Natural killer cell (primary cell): ENCODE measurements at places on chromosomes 4 and X.

- no peak for DNase-seq
Observed at GRCh38 chrX:41559235-41560052, 112.3 kb downstream of the NYX start.

DNA sequence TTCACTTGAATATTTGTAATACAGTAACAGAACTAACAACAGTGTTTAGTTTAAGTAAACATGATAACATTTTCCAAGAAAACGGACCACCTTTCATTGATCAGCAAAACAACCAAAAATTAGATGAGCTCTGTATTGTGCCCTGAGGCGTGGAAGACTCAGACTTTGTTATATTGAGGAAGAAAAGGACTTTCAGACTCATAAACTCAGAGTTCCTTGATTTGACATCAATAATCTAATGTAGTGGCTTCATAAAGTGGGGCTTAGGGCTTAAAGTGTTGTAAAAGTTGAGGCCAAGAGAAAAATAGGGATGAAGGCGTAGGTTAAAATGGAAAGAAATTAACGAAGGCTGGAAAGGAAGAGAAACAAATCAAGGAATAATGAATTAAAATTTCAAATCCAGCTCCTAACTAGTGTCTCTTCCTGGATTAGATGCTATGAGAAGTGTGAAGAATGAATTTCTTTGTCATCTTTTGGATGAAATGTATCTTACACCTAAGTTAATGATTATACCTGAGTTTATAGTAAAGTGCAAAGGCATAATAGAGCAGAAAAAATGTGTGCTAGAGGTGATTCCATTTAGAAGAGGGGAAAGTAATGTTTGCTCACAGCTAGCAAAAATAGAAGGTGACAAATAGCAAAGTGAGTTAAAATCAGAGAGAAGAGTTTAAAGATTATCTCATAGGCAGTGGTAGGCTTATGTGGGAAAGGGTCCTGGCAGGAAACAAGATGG lies 19.8 kb upstream of the GLRA2 start:
- no peak for DNase-seq

- DNase-seq, result no peak
Observed at GRCh38 chrX:153029162-153029561, 27.1 kb upstream of the PNMA3 start.

DNA sequence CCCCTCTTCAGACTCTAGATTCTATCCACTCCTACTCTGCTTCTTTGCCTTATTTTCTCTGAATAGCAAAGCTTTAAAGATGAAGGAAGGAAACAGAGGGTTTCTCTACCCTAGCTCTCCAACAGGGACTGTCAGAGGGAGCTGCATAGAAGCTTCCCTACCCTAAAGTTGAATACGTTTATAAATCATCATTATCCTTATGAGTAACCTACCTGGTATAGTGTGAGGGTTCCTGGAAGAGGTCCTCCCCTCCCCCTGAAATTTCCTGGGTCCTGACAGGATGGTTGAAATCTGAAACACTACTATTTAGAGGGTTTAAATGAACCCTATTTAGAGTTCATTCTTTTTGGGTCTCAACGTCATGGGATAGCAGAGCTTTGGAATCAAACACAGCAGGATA lies 187.0 kb upstream of the RBPJ start:
- no peak for DNase-seq

DNA sequence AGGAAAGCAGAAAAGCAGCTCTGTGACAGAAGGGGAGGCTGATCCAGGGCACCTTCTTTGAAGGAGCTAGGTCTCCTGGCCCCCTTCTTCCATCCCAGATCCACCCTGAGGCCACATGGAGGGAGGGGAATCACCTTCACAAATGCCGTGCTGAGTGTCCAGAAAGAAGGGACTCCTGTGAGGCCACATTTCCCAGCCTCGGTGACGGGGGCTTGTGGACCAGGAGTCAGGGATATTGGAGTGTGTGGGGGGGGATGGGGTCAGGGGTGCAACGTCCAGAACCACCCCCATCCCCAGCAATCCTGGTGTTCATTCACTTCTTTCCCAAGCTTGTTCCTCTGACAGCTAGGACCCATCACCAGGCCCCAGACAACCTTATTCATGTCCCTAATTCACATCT lies 4.7 kb downstream of the TIMM17B start:
- DNase-seq, result no peak

GRCh38 chr4:114156371-114156770 lies 176.9 kb upstream of the ARSJ start:
- DNase-seq, result no peak

DNA sequence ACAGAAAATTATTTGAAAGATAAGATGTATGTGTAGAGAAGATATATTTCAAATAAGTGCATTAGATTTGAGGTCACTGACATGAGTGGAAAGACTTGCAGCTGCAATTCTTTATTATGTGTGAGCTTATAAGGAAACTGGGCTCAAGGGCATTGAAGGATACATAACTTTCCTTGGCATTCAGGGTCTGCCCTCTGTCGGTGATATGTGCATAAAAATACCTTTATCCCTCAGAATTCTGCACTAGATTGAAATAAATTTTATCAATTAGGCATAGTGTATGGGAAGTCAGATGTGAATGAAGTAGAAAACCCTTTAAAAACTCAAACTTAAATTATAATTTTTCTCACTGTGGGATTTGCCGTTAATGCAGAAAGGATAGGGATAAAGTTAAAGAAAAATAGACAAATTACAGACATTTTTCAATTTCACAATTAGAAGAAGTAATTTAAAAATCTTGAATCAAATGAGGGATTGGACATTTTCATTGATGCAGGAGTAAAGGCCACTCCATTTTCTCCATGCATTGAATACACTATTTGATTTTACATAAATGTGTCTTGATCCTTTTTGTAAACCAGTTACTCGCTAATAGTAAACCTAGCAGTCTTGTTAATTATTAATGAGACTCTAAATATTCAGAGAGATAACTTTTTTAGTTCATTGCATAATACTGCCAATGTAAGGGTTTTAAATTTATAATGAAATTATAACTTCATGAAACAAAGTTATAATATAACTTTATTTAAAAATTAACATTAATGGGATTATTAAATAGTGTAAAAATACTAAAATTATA lies 21.0 kb upstream of the ETNPPL start:
- DNase-seq, result no peak

GRCh38 chr4:41977709-41978108 lies 3.8 kb upstream of the DCAF4L1 start:
- no peak for DNase-seq

DNA sequence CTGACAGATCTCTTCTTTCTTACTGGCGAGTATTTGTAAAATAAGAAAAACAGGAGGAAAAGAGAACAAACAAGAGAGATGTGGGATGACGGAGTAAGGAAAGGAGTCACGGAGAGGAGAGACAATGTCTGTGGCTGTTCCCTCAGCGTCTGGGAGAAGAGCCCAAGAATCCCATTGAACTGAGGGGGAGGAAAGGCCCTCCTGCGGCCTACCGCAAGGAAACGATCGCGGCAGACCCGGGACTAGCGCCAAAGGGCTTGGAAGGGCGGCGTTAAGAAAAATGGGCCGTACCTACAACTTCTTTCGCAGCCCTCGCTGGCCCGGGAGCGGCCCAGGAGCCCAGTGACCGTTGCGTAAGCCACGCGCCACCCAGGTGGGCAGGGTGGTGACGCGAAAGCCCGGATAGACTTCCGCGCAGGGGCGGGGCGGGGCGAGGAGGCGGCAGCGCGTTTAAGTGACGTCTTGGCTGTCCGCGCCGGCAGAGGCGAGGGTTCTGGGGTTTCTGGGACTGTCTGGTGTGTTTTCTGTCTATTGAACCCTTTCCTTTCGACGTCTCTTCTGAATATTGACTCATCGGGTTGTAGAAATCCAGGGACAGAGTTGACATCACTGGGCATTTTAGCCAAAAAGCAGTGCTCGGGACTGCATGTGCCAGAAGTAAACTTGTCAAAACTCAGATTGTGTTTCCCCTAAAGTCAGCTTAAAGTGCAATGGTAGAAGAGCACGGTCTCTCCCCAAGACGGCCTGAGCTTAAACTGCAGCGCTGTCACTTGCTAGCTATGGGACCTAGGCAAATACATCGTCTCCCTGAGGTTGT lies at the start of gene SLC9B1:
SLC9B1 (minus strand) TSS at position 398 of the 817 bp plus-strand sequence. CDS start 27,994 bp downstream, outside the sequence.
- DNase-seq, result peak; percentile 92

- no peak for DNase-seq
Observed at GRCh38 chrX:109733613-109734083, 591 bp upstream of the ACSL4 start.

- no peak for DNase-seq
Observed at GRCh38 chrX:31223817-31224216, 152.0 kb upstream of the FTHL17 start.

GRCh38 chr4:48670587-48670986 lies 109.5 kb downstream of the FRYL start:
- DNase-seq, result no peak

DNA sequence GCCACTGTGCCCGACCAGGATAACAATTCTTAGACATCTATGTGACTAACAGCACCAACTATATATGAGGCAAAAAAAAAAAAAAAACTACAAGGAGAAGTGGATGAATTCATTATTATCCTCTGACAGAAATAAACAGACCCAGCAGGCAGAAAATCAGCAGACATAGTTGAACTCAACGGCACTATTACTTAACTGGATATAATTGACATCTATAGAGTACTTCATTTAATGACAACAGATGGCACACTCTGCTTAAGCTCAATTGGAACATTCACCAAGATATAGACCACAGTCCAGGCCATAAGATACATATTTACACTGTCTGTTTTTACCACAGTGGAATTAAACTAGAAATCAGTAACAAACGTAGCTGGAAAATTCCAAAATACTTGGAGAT lies 13.3 kb downstream of the CLDN22 start:
- no peak for DNase-seq

GRCh38 chrX:25158635-25159034 lies 142.9 kb upstream of the ARX start:
- no peak for DNase-seq
